ENCODE measurements at places on chromosomes 2 and 18.

- no peak for DNase-seq
Measured at GRCh38 chr18:57050310-57050949, 96.5 kb upstream of the BOD1L2 start.

- no peak for DNase-seq
Measured at GRCh38 chr2:191910518-191910917, 63.6 kb upstream of the CAVIN2 start.

DNA sequence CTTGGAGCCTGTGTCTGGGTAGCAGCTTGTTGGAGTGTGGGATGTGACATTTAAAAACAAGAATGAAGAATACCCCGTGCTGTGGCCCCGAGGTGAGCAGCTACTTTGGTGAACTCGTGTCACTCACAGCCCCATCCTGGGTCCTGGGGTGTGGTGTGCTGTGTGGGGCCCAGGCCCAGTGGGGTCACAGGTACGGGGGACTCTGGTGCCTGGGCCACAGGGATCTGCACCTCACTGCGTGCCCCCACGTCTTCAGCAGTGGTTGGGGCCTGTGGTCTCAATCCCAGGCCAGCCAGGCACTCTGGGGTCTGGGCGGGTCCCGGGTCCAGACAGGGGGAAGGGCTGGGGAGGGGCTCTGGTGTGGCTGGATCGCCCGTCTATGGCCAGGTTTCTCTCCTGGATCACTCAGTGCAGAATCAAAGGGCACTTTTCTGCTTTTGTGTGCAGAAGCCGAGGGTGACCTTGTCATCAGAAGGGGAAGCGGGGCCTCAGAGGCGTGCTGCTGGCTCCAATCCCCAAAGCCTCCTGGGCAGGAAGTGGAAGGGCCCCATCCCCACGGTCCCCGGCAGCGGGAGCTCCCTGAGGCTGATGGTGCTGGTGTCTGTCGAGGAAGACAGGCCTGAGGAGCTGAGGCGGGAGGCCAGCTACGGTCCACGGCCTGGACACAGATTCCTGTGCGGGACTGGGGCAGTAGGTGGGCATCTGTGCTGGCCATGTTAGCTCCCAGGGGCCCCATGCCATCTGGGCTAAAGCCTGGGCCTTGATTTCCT is 1.4 kb downstream of the GPR35 start:
- DNase-seq: no peak

GRCh38 chr2:12918138-12918834 is 201.6 kb downstream of the TRIB2 start:
- DNase-seq: no peak

DNA sequence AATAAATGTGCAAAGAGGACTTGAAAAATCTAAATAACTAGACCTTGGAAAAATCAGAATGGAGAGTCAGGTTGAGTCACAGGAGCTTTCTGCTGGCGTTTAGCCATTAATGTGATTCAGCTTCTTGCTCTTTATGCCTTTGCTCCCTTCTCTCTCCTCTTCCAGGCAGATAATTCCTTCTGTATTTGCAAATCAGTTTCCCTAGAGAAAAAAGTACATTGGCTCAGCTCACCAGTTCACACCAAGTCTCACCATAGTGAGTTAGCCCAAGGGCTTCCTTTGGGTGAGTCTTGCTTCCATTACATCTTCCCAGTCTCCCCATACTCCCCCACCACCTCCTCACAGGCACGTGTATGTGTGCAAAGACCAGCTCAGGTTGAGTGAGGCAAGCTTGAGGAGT is 73.6 kb downstream of the CYBRD1 start:
- no peak for DNase-seq

DNA sequence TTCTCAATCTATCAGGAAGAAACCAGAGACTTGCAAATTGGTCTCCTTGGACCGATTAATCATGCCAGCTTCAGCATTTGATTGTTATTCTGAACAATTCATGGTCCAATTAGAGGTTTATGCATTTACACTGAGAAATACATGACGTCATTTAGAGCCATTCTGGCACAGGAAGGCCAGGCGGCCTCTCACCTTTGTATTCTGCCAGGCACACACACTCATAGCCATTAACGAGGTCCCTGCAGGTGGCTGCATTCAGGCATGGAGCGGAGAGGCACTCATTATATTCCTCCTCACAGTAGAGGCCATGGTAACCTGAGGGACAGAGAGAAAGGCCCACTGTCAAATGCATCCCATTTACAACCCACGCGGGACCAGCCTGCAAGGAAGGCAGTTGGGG is 146.8 kb upstream of the PID1 start:
- peak; percentile 96 for DNase-seq

- DNase-seq: no peak
Measured at GRCh38 chr2:213022987-213023386, 128.4 kb downstream of the IKZF2 start.

DNA sequence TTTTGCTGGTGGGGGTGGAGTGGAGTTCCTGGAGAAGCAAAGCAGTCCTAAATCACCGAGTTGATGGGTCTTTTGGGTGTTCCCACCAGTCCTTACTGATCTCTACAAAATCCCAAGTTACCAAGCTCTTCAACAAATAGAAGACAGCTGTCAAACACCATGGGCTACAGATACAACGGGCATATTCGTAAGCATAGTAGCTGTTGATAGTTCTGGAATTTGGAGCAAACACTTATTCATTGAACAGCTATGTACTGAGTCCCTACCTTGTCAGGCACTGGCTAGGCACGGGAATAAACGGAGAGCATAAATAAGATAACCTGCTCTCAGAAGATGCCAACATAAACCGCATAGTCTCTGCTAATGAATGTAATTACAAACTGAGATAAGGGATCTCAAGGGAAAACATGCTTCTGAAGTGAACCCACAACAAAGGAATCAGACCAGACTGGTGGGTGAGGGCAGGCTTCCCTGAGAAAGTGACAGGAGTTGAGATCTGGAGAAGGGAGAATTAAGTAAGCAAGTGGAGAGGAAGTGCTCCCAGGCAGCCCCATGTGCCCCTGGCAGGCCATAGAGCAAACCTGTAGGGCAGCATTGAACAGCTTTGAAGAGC is 947 bp upstream of the ANKRD44 start:
- DNase-seq: no peak

DNA sequence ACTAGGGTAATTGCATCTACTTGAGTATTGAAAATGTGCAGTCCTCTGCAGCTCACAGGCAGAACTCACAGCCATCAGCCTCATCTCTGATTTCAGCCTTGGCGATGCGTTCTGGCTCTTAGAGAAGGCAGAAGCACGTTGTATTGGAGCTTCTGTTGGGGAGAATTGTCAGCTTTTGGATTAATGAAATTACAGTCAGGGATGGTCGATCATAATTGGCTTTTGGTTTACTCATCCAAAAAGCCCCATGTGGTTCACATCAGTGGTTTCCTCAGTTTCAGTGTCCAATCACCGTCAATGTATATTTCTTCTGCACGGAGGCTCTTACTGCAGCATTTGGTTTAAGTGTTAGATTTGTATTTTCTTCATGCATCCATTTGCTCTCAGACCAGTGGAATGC is 218.5 kb upstream of the SOX11 start:
- no peak for DNase-seq

DNA sequence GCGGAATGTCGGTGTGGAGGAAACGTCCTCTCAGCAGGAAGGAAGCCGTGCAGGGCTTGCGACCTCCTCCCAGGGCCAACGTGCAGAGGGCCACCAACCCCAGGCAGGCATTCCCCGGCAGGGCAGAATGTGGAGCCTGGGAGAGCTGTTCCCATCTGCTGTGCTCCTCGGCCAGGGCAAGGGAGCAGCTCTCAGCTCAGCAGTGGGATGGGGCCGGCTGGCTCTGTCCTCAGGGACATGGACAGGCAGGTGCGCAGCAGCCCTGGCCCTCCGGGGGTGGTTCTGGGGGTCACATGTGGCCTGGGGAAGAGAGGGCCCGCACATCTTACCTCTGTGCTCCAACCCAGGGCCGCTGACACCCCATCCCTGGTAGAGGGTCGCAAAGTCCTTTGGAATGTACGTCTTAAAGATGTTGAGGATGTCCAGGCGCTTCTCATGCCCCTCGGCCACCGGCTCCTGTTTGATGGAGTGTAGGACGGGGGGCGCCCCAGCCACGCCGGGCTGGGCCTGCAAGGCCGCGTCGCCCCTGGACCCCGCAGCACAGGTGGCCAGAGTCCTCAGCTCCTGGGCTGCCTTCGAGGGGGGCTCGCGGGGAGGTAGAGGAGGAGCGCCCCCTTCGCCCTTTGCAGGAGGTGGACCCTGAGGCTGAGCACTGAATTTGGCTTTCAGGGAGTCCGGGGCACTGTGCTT is 116.4 kb downstream of the ZNF516 start:
- DNase-seq: no peak

DNA sequence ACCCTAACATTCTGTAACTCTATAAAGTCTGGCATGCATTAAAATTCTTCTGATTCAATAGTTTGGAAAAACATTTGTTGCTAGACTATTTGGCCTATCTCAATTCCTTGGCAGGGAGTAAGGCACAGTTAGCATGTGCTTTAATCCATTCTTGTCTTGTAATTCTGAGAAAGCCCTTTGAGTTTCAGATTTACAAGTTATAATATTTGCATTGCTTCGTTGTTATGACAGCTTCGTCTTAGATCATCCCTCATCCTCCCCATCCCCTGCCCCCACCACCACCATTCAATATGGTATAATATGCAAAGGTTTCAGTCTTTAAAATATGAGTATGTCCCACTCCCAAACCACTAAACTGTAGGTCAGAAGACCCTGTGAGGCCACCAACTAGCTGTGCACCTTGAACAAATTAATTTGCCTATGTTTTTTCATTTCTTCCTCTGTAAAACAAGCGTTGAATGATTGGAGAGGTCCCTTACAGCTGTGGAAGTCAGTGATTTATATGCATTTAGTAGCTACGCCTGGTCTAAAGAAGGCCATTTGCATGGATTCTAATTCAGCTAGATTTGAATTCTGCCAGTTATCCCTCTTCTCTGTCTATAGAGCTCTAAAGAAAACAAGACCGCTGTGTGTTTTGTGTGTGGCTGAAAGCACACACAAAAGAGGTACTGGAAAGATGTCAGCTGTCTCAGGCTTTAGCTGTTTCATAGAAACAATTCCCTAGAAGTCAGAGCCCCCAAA is 591 bp downstream of the C2orf80 start:
- DNase-seq: no peak

DNA sequence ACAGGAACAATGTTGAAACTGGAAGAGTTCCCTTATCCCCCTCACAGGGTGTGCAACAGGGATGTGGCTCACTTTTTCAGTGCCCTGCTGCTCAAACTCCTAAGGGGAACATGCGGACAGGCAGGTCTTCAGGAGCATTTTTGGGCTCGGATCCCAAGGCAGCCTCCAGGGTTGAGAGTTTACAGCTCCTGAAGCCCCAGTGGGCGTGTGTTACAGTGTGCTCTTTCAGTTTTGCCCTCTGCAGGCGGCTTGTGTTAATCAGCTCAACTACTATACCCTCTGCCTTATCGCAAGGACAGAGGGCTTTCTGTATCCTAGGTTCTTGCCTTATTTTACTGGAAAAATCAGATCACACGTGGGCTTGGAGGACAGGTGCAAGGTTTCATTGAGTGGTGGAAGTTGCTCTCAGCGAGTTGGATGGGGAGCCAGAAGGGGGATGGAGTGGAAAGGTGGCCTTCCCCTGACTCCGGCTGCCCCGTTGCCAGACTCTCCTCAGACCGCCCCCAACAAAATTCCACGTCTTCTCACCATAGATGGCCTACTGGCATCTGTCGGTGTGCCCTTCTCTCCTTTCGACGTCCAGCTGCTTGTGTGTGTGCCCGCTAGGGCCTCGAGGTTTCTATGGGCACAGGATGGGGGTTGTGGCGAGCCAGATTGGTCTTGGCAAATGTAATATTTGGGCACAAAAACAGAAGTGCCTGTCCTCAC is 541.9 kb downstream of the TMX3 start:
- no peak for DNase-seq

GRCh38 chr2:219344751-219345430 is 12.3 kb upstream of the RESP18 start:
- peak; percentile 61 for DNase-seq

GRCh38 chr2:232436381-232437194 is 19.4 kb upstream of the ALPI start:
- DNase-seq: no peak

DNA sequence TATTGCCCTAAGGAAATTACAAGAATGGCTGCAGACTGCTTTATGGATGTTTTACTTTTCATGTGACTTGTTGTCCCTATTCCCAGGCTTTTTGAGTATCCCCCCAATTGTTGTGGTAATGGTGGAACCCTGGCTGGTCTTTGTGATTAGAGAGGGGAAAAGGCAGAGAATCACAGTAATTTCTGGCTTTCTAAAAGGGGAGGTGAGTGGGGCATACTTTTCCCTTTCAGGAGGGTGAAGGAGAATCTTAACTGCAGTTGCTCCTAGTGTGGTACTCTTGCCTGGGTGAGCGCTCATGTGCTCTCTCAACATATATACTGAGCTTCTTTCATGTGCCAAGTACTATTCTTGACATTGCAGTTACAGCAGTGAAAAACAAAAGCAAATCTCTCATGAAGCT is 69.3 kb downstream of the ASXL3 start:
- DNase-seq: no peak

DNA sequence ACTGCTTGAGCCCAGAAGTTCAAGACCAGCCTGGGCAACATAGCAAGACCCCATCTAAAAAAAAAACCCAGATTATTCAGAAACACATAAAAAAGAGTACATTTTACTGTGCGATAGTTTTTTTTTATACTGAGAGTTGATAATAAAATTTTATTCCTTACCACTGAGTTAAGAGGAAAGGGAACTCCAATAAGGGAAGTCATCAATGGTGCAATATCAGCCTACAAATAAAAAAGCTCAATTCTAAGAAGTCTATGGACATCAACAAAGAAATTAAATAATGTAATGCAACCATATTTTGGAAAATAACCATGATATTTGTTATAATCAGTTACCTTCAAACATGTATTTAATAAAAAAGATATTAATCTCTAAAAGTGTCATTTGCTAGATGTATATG is 46.6 kb downstream of the PIGN start:
- no peak for DNase-seq

DNA sequence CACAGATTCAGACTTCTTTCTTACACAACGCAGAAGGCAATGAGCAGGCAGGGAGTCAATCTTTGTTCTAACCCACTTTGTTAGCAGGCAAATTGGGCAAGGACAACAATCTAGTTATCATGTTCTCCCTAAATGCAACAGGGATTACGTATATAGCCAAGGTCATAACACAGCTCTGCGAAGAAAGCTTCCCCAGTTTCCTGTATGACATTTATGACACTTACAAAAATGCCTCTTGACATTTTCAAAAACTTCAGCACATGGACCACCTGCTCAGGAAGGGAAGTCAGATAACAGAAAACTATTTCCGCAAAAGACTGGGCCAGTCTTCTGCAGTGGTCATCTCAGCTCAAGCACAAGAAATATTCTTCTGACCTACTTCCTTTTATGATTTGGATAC is 106.1 kb downstream of the IRS1 start:
- no peak for DNase-seq
